ENCODE measurements at places on chromosomes 3 and 15.

- no peak for DNase-seq
Observed at GRCh38 chr3:128040660-128041059, 11.6 kb upstream of the SEC61A1 start.

DNA sequence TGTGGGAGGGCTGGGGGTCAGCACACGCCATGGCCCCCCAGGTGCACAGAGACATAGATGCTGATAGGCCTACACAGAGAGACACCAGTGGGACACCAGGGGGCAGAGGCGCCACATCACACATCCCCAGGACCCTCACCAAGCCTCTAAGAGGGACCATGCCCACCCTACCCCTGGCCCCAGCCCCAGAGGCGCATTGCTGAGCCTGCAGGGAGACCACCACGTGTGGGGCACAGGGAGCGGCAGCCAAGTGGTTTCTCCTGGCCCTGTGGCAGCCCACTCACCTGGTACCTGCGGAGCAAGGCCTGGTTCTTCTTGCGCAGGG, 1.2 kb downstream of the CCDC9B start:
- no peak for DNase-seq

- DNase-seq, result no peak
Observed at GRCh38 chr3:13379201-13379830, 40.8 kb downstream of the NUP210 start.

GRCh38 chr3:108209579-108209978, 12.6 kb downstream of the IFT57 start:
- no peak for DNase-seq

GRCh38 chr3:136939489-136939888, 18.3 kb upstream of the IL20RB start:
- DNase-seq, result no peak

DNA sequence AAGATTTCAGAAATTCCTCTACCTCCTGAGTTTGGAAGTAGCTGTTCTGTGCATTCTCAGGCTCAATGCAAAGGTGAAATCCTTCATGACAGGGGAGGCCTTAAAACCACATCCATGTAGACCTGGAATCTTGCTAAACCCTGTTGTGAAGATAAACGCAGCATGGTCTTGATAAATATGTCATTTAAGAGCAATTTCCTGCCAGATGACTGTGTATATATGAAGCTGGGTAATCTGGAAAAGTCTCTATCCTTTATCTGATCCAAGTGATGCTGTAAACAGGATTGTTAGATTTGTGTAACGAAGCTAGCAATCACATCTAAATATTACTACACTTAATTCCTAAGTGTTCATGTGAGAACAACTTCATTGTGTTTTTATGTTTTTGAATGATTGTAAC, 9.1 kb downstream of the MCTP2 start:
- peak; percentile 28 for DNase-seq
